Cardiac fibroblast (primary cell): ENCODE measurements at places on chromosomes 11 and 22.

DNA sequence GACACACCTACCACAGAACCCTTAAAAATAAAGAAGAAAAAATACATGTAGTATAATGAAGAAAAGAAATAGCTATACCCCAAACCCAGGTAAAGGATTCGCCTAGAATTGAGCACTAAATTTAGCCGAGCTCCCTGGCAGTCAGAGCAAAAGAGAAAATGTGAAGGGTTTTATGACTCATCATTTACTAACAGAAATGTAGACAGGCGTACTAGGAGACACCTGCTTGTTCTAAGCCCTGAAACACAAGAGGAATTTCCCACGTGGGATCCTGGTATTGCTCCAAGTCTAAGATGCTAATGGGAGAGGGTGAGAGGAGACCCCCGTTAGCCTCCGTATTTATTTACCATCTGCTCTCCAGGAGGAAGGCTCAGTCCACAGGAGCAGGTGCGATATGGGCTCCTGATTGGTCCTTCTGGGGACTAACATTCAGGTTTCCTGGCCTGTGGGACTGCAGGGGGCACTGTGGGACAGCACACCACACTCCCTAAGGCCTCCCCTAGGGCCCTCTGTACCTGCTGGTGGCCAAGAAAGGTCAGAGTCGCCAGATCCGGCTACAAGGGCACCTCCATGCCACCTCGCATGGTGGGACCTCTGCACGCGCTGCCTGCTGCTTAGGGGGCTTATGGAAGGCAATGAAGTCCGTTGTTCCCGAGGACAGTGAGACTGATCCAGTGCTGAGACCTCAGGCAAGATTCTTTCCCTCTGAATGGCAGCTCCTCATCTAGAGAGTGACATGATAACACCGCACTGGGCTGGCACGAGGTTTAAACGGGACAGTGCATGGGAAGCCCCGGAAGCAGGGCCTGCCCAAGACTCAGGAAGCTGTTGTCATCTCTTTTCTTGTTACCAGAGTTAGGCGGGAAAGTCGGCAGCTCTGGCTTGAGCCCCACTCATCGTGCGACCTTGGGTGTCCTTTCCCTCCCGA lies 25.8 kb downstream of the KCNC1 start:
- peak; percentile 44 for DNase-seq

GRCh38 chr22:40000171-40000570 lies 5.4 kb downstream of the FAM83F start:
- no peak for DNase-seq

- DNase-seq, result no peak
Measured at GRCh38 chr22:42273855-42274451, 3.5 kb upstream of the TCF20 start.

- DNase-seq, result no peak
Measured at GRCh38 chr11:106327134-106327533, 249.7 kb downstream of the AASDHPPT start.
